Foreskin keratinocyte (primary cell): ENCODE measurements at places on chromosomes 6 and 20. TPM values are rescaled to one million over a fixed set of nuclear protein-coding genes. Genes with fewer than 3 reads are reported as not detected.

DNA sequence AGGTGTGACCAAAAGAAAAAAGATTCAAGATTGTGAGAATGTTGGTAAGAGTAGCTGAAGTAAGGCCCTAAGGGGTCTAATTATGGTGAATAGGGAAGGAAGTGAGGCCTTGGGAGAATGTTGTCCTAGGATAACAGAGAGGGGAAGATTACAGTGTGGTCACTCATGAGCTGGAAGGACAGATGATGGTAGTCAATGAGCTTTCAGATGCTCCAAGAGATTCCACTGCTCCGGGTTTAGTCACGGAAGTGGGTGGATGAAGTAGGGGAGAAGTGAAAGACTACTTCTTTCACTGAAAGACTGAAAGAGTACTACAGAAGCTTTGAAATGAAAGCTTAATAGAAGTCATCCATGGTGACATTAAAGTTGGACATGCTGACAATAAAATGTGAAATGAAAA is 108.5 kb downstream of the MMS22L start:
- no peak for DNase-seq

DNA sequence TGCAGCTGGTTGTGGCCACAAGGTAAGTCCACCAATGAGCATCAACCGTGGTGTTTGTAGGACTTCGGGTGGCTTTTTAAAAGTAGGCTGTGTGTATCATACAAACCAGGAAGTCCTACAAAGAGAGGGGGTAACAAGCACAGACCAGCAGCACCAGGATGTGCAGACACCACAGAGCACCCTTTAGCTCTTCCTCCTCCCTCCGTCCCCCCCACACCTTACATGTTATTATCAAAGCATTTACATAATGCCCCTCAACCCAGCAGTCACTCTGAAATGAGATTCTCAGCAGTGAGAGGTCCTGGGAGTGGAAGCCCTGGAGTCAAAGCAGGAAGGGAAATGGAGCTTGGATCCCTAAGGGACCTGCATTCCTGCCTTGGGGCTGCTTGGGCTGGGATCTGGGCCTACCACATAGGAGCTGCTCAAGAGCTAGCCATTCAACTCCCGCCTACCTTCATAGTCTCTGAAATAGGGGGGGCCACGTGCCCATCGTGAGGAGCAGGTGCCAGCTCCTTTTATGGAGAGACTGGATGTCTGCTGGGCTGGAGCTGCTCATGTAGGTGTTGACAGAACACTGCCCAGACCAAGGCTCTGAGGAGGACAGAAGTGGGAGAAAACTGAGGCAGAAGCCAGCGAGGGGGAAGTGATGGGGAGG is 90.6 kb downstream of the PSMB1 start:
- no peak for DNase-seq

GRCh38 chr6:12952318-12952717 is 235.8 kb downstream of the PHACTR1 start:
- no peak for DNase-seq

DNA sequence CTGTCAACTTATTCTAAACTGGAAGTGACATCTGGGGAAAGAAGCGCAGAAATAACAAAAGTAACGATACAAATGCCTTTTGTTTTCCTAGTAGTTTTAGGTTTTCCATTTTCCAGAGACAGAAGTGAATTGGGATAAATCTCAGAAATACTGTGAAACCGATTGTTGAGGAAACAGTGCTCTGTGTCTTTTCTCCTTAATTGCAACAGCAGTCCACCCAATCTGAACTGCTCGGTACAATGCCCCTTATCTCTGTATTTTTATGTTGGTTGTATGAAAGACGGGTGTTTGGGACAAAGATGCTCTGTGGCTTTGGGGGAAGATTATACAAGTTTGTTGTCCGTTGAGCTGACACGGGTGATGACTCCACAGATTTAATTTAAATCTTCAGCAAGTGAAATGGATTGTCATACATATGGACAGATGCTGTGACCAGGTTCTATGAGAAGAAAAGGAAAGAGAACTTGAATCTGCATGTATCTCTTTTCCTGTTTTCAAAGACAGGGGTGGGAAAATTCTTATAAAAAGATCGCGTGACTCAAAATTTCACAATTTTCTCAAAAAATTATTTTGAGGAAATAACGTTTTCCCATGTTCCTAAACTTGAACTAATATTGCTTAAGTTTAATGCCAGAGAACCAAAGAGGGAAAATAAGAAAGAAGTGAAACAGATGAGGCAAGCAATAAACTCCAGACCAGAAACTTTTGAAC is 41.2 kb downstream of the SASH1 start:
- no peak for DNase-seq

DNA sequence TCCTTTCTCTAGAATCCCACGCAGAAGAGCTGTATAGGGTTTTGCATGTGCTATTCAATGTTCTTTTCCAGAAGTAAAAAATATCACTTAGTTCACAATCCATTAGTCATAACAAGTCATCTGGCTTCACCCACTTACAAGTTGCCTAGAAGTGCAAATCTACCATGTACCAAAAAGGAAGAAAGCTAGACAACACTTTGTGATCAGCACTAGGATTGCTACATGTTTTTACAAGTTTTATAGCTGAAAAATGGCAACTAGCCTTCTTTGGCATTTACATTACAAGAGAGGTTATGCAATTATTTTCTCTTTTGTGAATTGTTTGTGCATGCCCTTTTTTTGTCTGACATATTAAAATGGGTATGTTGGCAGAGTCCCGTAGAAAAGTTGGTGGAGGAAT is 85.6 kb upstream of the PTPRK start:
- DNase-seq: peak; percentile 97

GRCh38 chr20:46265539-46265938 is 42.8 kb downstream of the CDH22 start:
- no peak for DNase-seq

- no peak for DNase-seq
Measured at GRCh38 chr6:684831-685636, 7.9 kb downstream of the EXOC2 start.

DNA sequence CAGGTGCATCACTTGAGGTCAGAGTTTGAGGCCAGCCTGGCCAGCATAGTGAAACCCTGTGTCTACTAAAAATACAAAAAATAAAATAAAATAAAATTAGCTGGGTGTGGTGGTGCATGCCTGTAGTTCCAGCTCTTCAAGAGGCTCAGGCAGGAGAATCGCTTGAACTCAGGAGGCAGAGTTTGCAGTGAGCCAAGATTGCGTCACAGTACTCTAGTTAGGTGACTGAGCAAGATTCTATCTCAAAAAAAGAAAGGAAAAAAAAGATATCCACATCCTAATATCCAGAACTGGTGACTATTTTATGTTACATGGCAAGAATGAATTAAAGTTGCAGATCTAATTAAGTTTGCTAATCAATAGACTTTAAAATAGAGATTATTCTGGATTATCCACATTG is 32.5 kb downstream of the SCGN start:
- no peak for DNase-seq

DNA sequence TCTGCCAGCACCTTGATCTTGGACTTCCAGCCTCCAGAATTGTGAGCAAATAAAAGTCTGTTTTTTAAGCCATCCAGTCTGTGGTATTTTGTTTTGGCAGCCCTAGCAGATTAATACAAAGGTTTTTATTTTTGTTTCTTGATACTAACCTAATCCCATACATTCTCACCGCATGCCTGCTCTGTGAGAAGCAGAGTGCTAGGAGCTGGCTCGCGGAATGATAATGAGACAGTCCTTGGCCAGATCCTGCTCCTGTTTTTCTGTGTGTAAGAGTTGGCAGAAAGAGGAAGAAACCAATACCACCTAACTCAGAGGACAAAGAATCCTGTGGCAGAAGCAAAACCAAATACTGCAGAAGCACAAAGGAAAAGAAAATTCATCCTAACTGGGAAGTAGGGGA is 82.6 kb downstream of the KIF16B start:
- no peak for DNase-seq

DNA sequence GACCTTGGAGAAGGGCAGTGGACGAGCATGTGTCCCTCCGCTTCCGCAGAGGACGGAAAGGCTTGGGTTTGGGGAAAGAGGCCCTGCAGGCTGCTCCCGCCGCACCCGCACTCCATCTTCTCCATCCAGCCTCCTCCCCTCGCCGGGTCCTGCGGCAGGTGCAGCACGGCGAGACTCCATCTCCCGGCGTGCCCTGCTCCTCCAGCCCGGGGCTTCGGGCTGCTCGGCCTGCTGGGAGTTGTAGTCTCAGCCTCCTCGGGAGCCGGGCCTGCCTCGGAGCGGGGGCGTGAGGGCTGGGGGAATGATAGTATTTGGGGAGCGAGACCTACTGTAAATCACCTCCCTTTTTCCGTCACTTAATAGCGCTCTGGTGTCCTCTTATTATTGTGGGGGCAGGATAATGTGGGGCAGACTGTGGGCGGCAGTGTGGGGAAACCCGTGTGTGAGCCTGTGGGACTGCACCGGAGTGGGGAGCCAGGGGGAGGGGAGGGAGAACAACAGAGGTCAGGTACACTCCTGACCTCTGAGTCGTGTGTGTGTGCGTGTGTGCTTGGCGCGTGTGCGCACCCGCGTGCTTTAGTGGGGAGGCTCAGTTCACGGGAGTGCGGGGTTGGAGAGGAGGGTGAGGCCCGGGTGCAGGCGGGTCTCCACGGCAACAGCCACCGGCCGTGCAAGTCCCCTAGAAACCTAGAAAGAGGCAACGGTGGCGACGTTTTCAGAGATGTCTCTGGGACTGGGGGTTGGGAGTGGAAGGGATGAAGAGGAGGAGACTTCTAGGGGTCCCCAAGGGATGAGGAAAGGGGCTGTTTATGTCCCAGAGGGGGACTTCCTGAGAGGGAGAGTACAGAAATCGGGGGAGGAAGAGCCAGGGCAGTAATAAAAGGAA is 4.1 kb downstream of the TTBK1 start:
- no peak for DNase-seq

- no peak for DNase-seq
Measured at GRCh38 chr6:47202644-47203205, 107.0 kb downstream of the TNFRSF21 start.

GRCh38 chr20:4601630-4602296 is 119.9 kb upstream of the PRND start:
- DNase-seq: no peak

- DNase-seq: no peak
Measured at GRCh38 chr6:39806278-39806677, 14.1 kb downstream of the DAAM2 start.

- no peak for DNase-seq
Measured at GRCh38 chr6:126682440-126682839, 342.5 kb downstream of the CENPW start.

GRCh38 chr6:160048471-160048870 is 73.1 kb upstream of the SLC22A1 start:
- DNase-seq: no peak

GRCh38 chr6:17470202-17470937 is 77.0 kb downstream of the CAP2 start:
- no peak for DNase-seq

DNA sequence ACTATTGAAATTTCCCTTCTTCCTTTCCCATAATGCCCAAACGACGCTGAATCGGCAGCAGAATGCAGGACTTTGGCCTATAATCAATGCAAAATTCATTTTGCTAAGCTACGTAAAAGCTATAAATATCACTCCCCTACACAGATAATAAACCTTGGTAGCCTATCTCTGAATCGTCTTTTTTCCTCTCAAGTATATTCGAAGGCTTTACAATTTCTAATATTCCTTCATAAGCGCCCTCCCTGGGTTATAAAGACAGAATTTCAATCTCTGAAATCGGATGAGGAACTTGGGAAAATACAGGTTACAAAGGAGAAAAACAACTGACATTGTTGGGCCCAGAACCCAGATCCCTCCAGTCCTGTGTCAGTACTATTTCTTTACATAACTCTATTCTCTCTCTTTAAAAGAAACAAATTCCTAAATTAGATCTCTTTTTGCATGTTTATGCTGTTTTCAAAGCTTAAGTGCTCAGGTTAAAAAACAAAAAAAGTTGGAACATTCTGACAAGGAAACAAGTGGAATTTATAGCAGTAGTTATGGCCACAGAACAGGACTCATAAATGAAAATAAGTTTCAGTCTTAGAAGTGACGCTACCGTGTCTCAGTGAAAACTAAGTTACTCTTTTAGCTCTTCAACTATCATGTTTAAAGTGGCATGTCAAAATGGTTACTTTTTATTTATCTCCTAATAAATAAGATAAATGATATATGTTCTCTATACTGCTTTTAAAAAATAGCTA is 84.5 kb downstream of the SESN1 start:
- no peak for DNase-seq

- DNase-seq: no peak
Measured at GRCh38 chr6:143014764-143015163, 45.9 kb upstream of the AIG1 start.

DNA sequence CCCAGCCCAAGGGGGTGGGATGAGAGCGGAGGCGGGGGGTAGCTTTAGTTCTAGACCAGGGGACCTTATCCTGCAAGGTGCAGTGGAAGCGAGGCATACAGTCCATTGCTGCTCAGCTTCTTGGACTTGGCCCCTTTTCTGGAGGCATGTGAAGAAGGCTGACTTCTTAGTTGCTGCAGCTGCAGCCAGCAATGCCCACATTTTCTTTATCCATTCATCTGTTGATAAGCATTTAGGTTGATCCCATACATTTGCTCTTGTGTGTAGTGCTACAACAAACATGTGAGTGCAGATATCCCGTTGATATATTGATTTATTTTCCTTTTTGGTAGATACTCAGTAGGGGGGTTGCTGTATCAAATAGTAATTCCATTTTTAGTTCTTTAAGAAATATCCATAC is 461.2 kb upstream of the IMPG1 start:
- no peak for DNase-seq

DNA sequence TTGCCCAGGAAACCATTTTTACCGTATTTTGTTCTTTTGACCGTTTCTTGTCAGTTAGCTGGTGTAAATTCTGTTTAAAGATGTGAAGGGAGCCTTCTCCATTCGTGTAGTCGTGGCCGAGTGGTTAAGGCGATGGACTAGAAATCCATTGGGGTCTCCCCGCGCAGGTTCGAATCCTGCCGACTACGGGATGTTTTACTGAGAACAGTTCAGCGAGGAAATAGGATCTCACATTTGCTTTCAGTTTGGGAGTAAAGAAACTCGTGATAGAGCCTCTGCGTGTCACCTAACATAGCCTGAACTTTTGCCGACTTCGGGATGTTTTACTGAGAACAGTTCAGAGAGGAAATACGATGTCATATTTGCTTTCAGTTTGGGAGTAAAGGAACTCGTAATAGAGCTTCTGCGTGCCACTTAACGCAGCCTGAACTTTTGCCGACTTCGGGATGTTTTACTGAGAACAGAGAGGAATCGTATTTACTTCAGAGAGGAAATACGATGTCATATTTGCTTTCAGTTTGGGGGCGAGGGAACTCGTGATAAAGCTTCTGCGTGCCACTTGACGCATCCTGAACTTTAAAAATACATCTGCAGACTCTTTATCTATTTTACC is 5.9 kb upstream of the ZNF184 start:
- peak; percentile 90 for DNase-seq

LY6G6D gene
- total RNA-seq: not detected in 2 replicates

HLA-DQA1 gene
- total RNA-seq: not detected in 2 replicates

CDH4 gene
- total RNA-seq: 11.2 and 12.8 TPM in 2 replicates

NOTCH4 gene
- total RNA-seq: 0.31 and 0.32 TPM in 2 replicates

BPIFA2 gene
- not detected in 2 replicates for total RNA-seq

VIP gene
- not detected in 2 replicates for total RNA-seq

HMGCLL1 gene
- not detected in 2 replicates for total RNA-seq

CRYBG1 gene
- total RNA-seq: 109 and 116 TPM in 2 replicates

ANGPT4 gene
- not detected in 2 replicates for total RNA-seq

ARMC12 gene
- total RNA-seq: 0.14 and 0.27 TPM in 2 replicates

PIGT gene
- 53.9 and 60.4 TPM in 2 replicates for total RNA-seq

KIAA1755 gene
- total RNA-seq: 0.07 and 0.10 TPM in 2 replicates

OPN5 gene
- total RNA-seq: not detected in 2 replicates

ABRACL gene
- total RNA-seq: 97.8 and 98.8 TPM in 2 replicates

EYA4 gene
- total RNA-seq: not detected in 2 replicates

FRK gene
- total RNA-seq: 2.5 and 3.4 TPM in 2 replicates

TMEM200A gene
- total RNA-seq: 51.2 and 134 TPM in 2 replicates
